NCI-H510A (cell line): ENCODE measurements at places on chromosomes 5 and 9.
A peak's percentile ranks its signal among the peaks of the same experiment; 100 is the strongest.

GRCh38 chr5:135880801-135881200 lies 14.8 kb downstream of the IL9 start:
- DNase-seq: no peak

DNA sequence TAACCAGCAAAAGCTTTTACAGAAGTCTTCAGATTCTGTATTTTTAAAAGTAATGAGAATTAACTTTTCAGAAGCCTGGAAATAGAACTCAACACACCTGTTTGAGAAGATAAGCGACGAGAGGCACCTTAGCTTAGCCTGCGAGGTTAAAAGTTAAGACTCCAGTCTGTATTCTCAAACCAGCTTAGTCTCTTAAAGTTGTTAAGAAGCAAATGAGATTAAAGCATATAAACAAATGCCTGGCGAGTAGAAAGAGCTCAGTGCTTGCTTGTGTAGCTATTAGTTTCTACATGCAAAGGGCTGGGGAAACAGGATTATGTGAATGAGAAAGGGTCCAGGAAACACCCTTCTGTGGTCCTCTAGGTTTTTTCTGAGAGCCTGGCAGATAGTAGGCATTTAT lies 51.7 kb downstream of the MTAP start:
- no peak for DNase-seq

DNA sequence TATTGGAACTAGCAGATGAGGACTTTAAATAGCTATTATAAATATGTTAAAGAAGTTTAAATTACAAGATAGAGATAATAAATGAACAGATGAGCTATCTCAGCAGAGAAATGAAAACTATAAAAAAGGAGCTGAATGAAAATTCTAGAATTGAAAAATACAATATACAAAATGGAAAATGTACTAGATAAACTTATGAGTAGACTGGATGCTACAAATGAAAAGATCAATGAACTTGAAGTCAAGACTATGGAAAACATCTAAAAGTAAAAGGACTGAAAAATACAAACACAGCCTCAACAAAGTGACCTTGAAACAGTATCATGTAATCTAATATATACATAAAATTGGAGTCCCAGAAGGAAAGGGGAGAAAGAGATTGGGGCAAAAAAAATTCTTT lies 10.7 kb upstream of the PDLIM4 start:
- no peak for DNase-seq

DNA sequence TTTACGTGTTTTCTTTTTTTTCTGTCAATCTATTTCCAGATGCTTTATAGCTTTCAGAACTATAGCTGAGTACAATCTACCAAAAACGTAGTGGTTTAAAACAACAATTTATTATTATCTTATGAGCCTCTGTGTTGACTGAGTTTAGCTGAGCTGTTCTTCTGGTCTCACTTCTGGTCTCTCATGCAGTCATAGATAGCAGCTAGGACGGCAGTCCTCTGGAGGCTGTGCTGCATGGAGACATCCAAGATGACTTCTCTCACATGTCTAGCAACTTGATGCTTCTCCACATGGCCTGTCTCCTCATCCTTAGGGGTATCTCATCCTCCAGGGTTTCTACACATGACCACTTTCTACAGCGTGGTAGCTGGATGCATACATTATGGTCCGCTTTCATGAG lies 22.0 kb upstream of the RAD23B start:
- DNase-seq: no peak

DNA sequence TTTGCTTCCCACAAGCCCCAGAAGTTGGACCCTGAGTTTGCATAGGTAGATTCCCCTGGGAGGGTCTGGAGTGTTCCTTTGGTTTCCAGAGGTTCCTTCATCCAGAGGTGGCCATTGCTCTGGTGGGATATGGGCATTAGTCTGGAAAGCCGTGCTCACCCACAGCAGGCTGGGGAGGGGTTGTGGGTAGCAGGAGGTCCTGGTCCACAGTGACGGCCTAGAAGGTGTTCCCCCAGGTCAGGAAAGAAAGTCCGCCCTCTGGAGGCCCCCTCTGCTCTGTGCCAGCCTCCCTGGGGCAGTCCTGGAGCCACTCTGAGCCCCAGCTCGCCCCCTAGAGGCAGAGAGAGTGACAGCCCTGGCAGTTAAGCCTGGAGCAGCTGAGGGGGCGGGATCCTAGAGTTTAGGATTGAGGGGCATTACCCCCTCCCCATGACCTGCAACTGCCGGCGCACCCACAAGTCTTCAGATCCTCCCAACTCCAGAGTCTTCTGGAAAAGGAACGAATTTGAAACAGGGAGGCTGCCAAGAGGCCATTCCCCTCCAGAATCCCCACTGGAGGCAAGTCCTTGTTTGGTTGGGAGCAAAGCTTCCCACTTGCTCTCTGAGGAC lies 36.8 kb downstream of the NDST1 start:
- peak; percentile 14 for DNase-seq

- DNase-seq: no peak
These were observed 13.6 kb upstream of the HAVCR1 start for GRCh38 chr5:157072508-157072907.

DNA sequence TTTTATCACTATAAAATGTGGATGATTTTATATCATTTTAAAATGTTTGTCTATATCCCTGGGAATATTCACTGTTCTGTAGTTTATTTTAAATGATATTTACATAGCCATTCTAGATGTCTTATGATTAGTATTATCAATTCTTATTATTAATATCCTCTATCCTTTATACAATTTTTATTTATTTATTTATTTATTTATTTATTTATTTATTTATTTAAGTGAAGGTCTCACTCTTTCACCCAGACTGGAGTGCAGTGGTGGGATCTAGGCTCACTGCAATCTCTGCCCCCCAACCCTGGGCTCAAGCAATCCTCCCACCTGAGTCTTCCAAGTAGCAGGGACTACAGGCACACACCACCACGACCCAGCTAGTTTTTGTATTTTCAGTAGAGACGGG lies 1848.9 kb downstream of the EFNA5 start:
- DNase-seq: no peak
